ENCODE measurements at places on chromosomes 11 and 22. TPM values are rescaled to one million over a fixed set of nuclear protein-coding genes. Genes with fewer than 3 reads are reported as not detected.

The RCN1 gene
- polyA plus RNA-seq: 199 TPM

The KCNE3 gene
- polyA plus RNA-seq: 15.5 TPM

The CARD16 gene
- 20.3 TPM for polyA plus RNA-seq

The CARD10 gene
- 17.0 TPM for polyA plus RNA-seq

The NXPE1 gene
- polyA plus RNA-seq: 0.04 TPM

The RAG1 gene
- 1.6 TPM for polyA plus RNA-seq

The IFITM10 gene
- 0.15 TPM for polyA plus RNA-seq

The APIP gene
- polyA plus RNA-seq: 46.1 TPM

The TSPAN32 gene
- 6.0 TPM for polyA plus RNA-seq

The SF1 gene
- 446 TPM for polyA plus RNA-seq

The CD248 gene
- polyA plus RNA-seq: 80.4 TPM

The LRRN4CL gene
- 0.37 TPM for polyA plus RNA-seq

The RAB39A gene
- polyA plus RNA-seq: 0.74 TPM

The TRPC6 gene
- 51.3 TPM for polyA plus RNA-seq

The MAJIN gene
- not detected for polyA plus RNA-seq

The PRG3 gene
- 0.48 TPM for polyA plus RNA-seq

The SPTY2D1 gene
- 21.3 TPM for polyA plus RNA-seq

The TRIM48 gene
- not detected for polyA plus RNA-seq

The PDE3B gene
- 20.5 TPM for polyA plus RNA-seq

The NLRP14 gene
- 0.04 TPM for polyA plus RNA-seq

The FBXO3 gene
- polyA plus RNA-seq: 56.4 TPM

The MPEG1 gene
- polyA plus RNA-seq: 16.4 TPM

The OTOG gene
- 0.14 TPM for polyA plus RNA-seq
